ENCODE measurements at places on chromosomes 13 and 19. TPM values are rescaled to one million over a fixed set of nuclear protein-coding genes. Genes with fewer than 3 reads are reported as not detected.

DNA sequence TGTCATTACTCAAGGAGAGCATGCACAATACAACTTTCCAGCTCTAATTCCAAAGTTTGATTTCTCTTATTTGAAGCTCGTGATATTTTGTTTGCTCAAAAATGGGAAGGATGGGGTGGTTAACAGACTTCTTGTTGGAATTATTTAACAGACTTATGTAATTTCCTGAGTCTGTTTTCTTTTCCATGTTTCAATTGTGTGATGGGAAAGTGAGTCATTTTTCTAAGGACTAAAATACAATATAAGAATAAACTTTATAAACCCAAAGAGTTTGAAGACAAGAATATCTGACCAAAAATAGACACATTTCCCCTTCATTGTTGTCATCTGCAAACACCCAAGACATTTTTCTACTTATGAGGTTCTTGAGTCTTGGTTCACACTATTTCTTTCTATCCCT lies 211.8 kb upstream of the SLITRK5 start:
- no peak overlapping the region for H3K4me3 ChIP-seq
- H3K4me1 ChIP-seq = no peaks in the 10 kb centered on the region
- no peak for DNase-seq
- no peak overlapping the region for H3K27ac ChIP-seq
- no peaks in the 10 kb centered on the region for H3K36me3 ChIP-seq
- H3K27me3 ChIP-seq = no peaks in the 10 kb centered on the region

- H3K27me3 ChIP-seq = no peaks in the 10 kb centered on the region
- no peak overlapping the region for H3K27ac ChIP-seq
- no peaks in the 10 kb centered on the region for H3K36me3 ChIP-seq
- H3K4me1 ChIP-seq = peaks cover 11% of the 10 kb centered on the region
Observed at GRCh38 chr13:30700364-30700763, 35.0 kb upstream of the ALOX5AP start.

DNA sequence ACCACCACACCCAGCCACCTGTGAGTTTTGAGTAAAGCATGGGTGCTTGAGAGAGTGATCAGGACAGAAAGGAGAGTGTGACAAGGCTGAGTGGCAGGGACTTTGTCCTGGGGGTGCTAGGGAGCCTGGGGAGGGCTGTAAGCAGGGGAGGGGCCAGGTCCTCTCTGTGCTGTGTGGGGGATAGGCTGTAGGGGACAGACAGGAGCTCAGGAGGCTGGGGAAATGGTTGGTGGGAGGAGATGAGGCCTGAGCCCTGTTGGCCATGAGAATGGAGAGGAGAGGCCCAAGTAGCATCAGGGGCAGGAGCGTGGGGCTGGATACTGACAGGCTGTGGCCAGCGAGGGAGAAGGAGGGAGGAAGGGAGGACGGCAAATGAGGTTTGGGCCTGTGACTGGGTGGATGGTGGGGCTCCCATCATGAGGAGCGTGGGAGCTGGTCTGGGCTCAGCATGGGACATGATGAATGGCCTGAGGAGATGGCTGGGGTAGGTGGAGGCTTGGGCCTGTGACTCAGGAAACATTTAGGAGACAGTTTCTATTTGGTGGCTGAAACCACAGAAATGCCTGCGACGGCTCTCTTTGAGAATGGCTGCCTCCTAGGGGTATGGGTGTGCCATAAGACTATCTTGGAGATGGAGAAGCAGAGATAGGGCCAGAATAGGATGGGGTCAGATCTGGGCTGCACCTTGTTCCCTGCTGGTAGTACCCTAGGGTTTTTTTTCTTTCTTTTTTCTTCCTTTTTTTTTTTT lies 25.0 kb downstream of the GRIN2D start:
- peaks cover 3% of the 10 kb centered on the region for H3K4me1 ChIP-seq
- H3K36me3 ChIP-seq = no peaks in the 10 kb centered on the region
- no peak overlapping the region for H3K27ac ChIP-seq
- DNase-seq = no peak

DNA sequence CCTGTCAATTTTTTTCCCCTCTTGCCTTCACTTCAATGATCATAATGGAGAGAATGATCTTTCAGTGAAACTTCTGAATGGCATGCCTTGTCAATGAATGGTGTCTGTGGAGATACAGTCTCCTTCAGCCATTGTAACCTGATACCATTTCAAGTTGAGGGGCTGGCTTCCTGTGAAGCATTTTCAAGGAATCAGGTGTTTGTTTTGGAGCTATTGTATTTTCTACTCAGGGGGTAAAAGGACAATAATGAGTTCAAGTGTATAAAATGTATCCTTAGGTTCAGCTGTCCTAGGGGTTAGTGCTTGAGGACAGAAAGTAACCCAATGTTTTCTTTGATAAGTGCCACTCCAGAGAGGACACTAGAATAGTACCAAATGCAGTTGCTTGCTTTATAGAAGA lies 23.8 kb upstream of the CBY2 start:
- no peaks in the 10 kb centered on the region for H3K27me3 ChIP-seq
- peaks cover 4% of the 10 kb centered on the region for H3K4me1 ChIP-seq
- no peaks in the 10 kb centered on the region for H3K36me3 ChIP-seq
- no peak overlapping the region for H3K4me3 ChIP-seq
- no peak overlapping the region for H3K27ac ChIP-seq

DNA sequence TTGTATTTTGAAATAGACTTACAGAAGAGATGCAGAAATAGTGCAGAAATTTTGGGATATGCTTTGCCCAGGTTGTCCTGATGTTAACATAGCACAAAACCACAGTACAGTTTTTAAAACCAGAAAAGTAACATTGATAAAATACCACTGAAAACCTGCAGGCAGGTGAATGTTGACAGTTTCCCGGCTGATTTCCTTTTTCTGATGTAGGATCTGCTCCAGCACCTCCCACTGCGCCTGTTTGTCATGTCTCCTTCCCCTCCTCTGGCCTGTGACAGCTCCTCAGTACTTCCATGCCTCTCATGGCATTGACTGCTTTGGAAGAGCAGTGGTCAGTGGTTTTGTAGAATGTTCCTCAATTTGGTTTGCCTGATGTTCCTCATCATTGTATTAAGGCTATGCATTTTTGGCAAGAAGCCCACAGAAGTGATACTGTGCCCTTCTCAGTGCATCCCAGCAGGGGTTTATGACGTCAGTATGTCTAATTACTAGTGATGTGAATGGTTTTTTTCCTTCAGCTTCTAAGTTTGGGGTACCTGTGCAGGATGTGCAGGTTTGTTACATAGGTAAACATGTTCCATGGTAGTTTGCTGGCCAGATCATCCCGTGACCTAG lies 31.0 kb downstream of the TDRD12 start:
- H3K36me3 ChIP-seq = no peaks in the 10 kb centered on the region
- no peaks in the 10 kb centered on the region for H3K4me1 ChIP-seq
- H3K27me3 ChIP-seq = peaks cover 21% of the 10 kb centered on the region
- no peak overlapping the region for H3K27ac ChIP-seq

Gene HIF3A
- not detected for total RNA-seq

Gene TLE6
- total RNA-seq = 2.0 TPM

GRCh38 chr19:12611361-12611699 lies 610 bp downstream of the ZNF791 start:
- H3K4me1 ChIP-seq = no peaks in the 10 kb centered on the region
- H3K27me3 ChIP-seq = no peaks in the 10 kb centered on the region
- H3K4me3 ChIP-seq = peak overlapping the region; percentile 80
- DNase-seq = peak; percentile 68
- peak overlapping the region; percentile 67 for H3K27ac ChIP-seq

DNA sequence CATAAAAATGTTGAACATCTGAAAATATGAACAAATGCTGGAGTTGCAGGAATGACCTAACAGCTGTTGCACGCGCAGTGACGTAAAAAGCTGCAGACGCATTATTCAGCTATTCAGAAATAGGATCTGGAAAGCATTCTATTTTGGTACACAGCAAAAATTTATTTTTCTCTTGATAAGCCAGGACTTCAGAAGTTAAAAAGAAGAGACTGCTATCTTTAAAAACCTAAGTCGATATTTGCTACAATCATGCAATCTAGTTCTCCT lies 36.9 kb upstream of the STARD13 start:
- no peak overlapping the region for H3K4me3 ChIP-seq
- H3K4me1 ChIP-seq = peaks cover 6% of the 10 kb centered on the region
- DNase-seq = no peak
- H3K27ac ChIP-seq = no peak overlapping the region

Measured in SJSA1 (cell line).